SK-N-SH (cell line): ENCODE measurements at places on chromosomes 6 and 20. TPM values are rescaled to one million over a fixed set of nuclear protein-coding genes. Genes with fewer than 3 reads are reported as not detected.

DNA sequence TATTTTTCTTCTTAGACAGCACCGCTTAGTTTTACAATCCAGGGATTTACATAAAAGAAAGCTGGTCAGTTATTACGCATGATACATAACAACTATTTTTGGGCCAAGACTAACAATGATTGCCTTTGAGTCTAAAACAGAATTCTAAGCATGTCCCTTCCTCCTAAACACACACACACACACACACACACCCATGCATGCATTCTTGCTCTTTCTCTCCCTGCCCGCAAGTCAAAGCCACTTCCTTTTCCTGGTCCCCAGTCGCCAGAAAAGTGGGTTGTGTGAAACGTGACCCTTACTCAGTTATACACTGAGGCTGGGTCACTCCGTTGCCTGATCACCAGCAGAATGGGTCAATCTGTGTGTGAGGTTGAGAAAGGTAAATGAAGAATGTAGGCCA, 31.4 kb downstream of the FYN start:
- no peak for DNase-seq

DNA sequence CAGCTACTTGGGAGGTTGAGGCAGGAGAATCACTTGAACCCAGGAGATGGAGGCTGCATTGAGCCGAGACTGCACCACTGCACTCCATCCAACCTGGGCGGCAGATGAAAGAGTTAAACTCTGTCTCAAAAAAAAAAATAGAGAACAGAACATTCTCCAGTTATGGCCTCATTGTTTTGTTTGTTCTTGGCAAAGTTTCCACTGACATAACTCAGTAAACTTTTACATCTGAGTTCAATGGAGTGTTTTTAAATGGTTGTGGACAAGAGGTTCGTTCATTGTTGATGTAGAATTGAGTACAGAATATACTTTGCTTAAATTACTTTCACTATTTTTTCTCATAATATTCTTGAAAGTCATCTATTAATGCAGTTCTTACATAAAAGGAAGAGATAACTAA, 42.2 kb upstream of the IFNGR1 start:
- no peak for DNase-seq

DNA sequence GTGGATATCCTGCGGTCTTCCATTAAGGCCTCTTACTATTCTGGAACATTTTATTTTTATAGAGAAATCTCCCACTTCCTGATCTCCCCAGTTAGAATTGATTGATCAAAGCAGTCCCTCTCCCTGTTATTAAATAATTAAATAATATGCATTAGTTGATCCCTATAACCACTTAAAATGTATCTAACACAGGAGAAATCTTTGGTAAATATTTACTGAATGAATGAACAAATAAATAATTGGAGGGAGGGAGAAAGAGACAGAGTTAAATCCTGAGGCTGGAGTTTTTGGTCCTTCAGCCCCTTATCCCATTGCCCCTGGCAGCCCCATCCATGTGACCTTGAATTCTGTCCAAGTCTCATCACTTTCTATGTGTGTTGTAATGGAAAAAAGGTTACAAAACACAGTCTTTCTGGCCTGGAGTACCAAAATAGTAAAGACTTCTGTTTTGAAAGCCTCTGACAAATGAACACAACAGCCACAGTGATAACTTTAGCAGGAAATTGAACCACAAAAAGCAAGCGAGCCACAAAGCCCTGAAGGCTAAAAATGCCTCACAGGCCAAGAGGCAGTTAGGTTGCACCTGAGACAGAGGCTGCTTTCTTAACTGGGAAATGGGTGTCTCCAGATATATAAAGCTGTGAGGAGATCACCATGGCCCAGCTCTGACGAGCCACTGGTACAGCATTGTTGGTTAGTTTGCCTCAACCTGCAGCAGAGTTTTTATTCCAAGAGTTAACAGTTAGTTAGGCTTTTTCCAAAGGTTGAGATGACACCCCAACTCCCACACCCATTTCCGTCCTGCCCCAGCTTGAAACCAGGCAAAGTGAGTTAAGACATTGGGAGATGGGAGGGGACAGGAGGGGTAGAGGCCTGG, 11.3 kb downstream of the NT5E start:
- DNase-seq: no peak

WFDC10B gene
- not detected in 2 replicates for polyA plus RNA-seq
